ENCODE measurements at places on chromosomes 5 and 9.

DNA sequence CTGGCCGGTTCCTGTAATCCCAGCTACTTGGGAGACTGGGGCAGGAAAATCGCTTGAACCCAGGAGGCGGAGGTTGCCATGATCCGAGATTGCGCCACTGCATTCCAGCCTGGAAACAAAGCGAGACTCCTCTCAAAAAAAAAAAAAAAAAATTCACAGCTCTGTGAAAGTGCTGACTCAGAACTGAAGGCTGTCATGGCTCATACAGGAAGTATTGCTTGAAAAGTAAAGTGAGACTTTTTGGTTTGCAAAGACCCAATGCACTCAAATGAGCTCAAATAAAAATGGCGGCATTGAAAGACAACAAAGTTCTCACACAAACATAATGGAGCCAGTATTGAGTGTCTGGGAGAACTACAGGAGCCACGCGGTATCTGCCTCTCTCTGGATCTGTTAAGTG, 202.1 kb downstream of the FBXL7 start:
- DNase-seq = peak; percentile 75

- no peak for DNase-seq
Measured at GRCh38 chr9:122364117-122364782, 6.6 kb upstream of the PTGS1 start.

DNA sequence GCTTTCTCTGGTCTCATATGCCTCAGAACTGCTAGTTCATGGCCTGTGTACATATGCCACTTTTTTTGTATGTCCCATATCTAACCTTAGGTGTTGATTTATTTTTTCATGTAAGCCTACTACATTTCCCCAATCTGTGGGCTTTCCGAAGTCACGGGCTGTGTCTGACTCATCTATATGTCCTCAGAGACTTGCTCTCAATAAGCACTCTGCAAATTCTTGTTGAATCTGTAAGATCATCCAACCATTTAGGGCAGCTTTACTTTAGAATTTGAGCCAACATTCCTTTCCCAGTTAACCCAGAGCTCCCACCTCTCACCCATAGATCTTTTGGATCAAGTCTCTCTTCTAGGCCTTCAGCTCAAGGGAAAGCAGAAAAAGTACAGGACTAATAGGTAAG, 263.4 kb downstream of the SEC61B start:
- peak; percentile 84 for DNase-seq

GRCh38 chr5:27491047-27491446, 452.7 kb upstream of the CDH9 start:
- no peak for DNase-seq

DNA sequence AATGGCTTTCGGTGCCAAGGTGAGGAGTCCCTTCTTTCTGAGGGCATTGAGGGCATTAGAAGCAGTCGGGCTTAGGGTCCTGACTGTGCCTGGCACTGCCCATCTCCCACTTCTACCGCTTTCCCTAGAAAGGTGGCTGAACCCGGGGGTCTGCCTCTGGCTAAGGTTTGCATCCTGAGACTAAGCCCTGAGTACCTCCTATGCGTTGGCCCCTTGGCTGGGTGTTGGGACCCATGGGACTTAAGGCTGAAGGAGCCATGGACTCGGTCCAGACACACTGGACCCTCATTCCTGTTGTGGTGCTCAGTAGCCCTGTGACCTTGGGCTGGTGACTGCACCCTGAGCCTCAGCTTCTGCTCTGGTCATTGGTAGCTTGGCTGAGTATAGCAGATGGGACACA, 23.9 kb downstream of the DAB2IP start:
- no peak for DNase-seq

DNA sequence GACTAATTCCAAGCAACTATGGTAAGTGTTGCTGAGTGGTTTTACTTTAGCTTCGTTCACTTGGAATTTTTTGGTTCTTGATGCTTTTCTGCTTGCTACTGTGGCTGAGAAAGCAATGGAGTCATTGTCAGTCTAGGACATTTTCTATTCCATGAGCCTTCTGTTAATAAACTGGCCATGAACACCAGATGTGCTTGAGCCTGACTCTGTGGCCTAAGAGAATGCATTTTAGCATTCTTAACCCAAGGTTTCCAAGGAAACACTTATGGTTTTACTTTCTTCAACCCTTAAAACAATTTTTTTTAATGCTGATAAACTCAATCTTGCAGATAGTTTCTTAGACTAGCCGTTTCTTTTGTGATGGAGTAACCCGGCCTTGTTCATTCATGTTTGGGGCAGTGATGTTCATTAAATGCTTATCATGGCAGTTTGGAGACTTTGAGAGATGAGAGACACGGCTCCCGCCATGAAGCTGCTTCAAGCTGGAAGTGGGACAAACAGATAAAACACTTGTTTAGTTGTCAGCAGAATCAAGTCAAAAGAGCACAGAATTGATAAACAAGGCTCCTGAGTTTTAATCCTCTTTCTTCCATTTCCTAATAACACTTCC, 42.4 kb downstream of the OSTF1 start:
- DNase-seq = peak; percentile 5

DNA sequence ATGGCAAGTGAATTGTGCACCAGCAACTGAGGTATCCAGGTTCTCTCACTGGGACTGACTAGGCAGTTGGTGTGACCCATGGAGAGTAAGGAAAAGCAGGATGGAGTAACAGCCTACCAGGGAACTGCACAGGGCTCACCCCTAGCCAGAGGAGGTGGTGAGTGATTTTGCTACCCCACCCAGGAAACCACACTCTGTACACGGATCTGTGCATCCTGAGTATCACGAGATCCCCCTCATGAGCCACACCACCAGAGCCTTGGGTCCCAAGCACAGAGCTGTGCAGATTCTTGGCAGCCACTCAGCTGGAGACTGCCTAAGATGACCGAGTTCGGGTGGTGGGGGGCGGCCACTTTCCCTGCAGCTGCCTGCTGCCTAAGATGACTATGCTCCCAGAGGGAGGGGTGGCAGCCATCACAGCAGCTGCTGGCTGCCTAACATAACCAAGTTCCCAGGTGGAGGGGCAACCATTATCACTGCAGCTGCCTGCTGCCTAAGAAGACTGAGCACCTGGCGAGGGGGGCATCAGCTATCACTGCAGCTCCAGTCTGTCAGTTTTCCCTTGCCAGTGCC, 48.4 kb upstream of the EFNA5 start:
- DNase-seq = no peak

DNA sequence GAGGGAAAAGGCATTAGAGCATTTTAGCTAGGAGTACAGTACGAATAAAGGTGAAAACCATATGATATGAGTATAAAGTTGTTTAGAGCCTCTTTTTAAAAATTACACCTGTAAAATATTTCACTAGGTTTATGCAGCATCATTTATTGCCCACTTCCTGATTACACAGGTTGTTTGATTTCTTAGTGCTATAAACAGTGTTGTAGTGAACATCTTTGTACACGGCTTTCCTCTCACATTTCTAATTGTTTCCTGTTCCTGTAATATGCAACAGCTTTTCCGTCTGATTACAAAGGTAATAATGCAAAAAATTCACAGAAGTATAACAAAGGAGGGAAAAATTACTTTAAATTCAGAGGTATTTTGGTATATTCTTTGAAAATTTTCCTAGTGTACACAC, 13.0 kb downstream of the STOM start:
- DNase-seq = no peak
